ENCODE measurements at places on chromosomes 1 and 21.

- DNase-seq = peak; percentile 91
These were observed 74.6 kb downstream of the CAMK2N1 start for GRCh38 chr1:20411196-20411980.

DNA sequence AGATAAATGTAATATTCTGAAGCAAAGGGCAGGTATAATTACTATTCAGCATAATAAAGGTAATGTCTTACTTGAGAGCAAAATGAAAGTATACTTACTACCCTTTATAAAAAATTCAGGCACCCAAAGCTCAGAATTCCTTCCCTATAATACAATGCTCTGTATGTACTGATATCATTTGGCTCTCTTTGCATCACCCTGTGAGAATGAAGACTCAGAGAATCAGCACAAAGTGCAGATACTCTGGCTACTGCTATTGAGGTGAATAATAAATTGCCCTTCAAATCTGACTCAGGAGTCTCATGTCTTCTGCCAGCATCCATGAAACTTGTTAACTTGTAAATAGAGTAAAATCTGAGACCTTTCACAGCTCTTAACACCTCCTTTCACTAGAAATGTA is 108.5 kb upstream of the KCTD3 start:
- DNase-seq = no peak

DNA sequence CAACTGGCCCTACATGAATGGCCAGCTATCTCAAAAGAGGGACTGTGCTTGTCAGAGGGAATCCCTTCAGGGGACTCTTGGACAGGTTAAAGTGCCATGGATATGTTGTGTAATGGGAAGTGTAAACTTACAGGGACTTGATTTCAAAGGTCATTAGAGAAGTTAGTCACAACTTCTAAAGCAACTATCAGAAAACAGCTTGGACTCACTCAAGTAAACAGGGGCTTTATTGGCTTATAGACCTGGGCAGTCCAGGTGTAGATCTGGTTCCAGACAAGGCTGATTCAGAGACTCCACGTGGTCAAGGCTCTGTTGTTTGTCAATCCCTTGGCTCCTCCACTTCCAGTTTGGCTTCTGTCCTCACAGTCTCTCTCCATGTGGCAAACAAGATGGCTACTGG is 2.3 kb downstream of the CRP start:
- no peak for DNase-seq

DNA sequence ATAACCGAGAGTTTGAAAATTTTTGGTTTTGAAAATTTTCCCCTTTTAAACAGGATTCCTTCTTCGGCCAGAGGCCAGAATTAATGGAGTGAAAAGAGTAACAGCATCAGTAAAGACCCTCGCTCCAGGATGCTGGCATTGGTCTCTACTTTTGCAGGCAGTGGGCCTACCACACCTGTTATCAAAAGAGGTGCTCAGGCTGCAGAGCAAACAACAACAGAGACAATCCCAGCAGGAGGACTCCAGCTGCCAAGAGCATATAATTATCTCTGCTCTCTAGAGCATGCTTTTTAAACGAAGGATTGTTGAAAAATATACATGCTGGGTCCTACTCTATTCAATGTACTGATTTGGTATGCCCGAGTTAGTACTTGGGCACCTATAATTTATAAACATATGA is 1048.5 kb downstream of the PLA2G4A start:
- DNase-seq = no peak

DNA sequence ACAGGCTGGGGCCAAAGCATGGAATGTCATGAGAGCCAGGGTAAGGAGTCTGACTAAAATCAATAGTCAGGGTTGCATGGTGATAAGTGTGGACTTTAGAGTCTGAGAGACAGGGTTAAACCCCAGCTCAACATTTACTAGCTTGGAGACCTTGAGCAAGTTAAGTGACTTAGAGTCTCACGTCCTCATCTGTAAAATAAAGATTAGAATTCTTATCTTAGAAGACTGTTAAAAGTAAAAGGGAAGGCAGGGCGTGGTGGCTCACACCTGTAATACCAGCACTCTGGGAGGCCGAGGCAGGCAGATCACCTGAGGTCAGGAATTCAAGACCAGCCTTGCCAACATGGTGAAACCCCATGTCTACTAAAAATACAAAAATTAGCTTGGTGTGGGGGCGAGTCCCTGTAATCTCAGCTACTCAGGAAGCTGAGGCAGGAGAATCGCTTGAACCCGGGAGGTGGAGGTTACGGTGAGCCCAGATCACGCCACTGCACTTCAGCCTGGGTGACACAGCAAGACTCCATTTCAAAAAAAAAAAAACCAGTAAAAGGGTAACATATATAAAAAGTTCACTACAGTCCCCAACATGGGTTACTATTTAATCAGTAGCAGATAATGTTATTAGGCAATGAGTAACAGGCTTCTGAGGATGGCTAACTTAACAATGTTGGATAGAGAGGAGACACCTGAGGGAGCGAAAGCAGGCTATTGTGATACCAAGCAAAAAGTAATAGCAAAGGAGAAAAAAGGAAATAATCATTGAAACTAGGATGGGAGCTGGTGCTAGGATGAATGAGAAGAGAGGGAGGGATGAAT is 20.8 kb downstream of the TMCO1 start:
- no peak for DNase-seq

DNA sequence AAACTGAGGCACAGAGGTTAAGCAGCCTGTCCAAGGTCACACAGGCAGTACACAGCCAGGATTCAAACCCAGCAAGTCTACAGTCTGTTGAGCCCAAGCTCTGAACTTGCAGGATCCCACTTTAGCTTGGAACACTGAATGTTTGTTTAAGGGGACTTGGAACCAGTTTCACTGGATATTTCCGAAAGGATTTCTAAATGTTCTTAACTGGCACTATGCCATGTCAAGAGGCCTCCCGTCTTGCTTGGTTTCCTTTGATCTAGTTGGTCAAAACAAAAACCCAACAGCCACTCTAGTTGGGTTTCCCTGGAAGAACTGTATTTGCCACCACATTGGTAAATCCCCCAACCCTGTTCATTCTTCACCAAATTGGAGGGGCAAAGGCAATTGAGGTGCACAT is 317.6 kb upstream of the KAZN start:
- no peak for DNase-seq

GRCh38 chr1:109969907-109970306 is 14.7 kb upstream of the AHCYL1 start:
- DNase-seq = no peak

- DNase-seq = no peak
These were observed 53.0 kb upstream of the AKT3 start for GRCh38 chr1:243903041-243903440.

DNA sequence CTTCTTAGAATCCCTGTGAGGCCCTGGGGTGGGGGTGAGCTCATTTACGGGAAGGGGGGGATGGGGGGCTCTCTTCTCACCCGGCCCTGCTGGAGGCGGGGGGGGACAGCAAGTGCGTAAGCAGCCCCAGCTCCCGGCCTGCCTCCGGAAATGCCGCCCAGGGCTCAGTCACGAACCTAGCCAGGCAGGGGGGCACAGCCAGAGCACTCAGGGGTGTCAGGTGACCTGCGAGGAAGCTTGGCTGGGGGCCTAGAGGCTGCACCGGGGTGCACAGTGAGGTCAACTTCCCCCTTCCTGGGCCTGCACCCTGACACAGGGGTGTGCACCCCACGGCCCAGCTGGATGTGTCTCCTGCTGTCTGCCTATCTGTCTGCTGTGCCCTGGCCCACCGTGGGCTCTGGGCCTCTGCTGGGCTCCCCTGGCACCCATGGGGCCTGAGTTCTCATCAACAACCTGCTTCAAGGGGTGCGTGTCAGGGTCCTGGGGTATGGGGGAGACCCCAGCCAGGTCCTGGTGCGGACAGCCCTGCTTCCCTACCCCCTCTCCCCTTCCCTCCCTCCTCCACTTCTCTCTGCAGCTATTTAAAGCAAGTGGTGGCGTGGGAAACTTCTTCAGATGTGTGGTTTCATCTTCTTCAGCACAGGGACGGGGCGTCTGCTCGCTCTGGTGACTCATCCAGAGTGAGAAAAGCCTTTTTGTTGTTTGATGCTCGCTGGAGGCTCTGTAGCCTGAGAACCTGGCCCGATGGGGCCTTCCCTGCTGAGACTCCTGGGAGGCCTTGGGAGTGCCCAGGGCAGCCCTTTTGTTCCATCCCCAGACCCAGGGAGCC is 92.5 kb upstream of the RUNX3 start:
- DNase-seq = peak; percentile 91

- DNase-seq = no peak
These were observed 221.4 kb upstream of the L1TD1 start for GRCh38 chr1:61973100-61973837.

GRCh38 chr1:47681735-47682134 is 243.9 kb downstream of the FOXD2 start:
- no peak for DNase-seq
